ENCODE measurements at places on chromosomes 11 and 22. TPM values are rescaled to one million over a fixed set of nuclear protein-coding genes. Genes with fewer than 3 reads are reported as not detected.

- DNase-seq = peak; percentile 41
Measured at GRCh38 chr11:46418751-46419150, 27.2 kb upstream of the CHRM4 start.

SMC1B gene
- 0.09 TPM for total RNA-seq

GRCh38 chr11:36034551-36035331 lies 90.9 kb downstream of the LDLRAD3 start:
- no peak for DNase-seq

KDM4E gene
- total RNA-seq = not detected

SYTL2 gene
- 34.1 TPM for total RNA-seq

OR52A1 gene
- not detected for total RNA-seq

DNA sequence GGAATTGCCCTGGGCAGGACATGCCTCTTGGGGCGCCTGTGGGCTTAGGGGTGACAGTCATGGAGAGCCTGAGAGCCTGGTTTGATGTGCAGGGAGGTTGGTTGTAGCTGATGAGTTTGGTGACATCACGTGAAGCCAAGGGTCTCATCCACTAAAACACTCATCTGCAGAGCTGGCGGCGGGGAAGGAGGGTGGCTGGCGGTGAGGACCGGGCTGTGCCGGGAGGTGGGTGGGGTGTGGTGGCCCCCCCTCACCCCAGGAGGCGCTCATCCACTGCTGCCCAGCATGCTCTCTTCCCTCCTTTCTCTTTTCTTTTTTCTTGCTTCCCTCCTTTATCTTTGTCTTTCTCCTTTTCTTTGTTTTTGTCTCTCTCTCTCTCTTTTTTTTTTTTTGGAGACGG lies 49.0 kb downstream of the GRAMD4 start:
- no peak for DNase-seq

SMIM35 gene
- not detected for total RNA-seq

DNA sequence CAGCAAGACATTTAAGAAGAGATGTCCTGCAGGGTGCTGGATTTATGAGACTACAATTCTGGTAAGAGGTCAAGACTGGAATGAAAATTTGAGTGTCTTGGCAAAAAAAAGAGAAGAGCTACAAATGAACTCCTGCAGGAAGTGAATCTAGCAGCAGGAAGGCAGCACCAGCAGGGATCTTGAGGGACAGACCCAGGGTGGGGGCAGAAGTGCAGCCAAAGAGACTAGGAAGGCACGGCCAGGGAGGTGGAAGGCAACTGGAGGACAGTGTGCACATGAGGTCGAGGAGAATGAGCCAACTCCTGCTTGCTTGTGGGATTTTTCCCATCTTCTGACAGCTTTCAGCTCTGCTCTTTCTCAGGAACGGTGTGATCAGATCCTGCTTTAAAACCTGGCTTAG lies 263.2 kb downstream of the BUD13 start:
- no peak for DNase-seq

DNA sequence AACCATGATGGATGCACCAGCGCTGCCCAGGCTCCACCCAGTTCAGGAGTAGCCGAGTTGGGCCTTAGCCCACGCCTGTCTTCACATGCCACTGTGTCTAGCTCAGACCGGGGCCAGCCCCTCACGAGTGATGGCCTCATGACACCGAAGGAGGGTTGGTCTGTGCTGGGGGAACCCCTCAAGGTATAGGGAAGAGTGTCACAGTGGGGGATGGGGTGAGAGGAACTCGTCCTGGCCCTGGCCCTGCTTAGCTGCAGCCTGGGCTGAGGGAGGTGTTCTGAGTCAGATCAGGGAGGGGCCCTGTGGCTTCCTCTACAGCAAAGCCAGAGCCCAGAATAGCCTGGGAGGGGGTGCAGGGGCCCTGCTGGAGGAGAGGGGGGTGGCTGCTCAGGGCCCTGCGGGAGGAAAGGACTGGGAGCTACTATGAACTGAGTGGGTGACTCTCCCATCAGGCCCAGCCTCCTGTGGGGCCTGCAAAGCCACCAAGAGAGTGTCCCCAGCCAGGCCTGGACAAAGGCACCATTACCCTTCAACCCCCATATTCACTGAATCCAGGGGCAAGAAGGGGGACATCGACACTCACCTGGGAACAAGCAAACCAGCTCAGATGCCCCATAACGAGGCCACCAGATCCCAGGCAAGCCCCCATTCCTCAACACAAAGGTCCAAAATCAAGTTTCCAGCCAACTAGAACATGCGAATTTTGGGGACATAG lies 41.2 kb downstream of the IGLL5 start:
- DNase-seq = no peak

- no peak for DNase-seq
Measured at GRCh38 chr11:93686226-93686625, 24.7 kb downstream of the CEP295 start.

DNA sequence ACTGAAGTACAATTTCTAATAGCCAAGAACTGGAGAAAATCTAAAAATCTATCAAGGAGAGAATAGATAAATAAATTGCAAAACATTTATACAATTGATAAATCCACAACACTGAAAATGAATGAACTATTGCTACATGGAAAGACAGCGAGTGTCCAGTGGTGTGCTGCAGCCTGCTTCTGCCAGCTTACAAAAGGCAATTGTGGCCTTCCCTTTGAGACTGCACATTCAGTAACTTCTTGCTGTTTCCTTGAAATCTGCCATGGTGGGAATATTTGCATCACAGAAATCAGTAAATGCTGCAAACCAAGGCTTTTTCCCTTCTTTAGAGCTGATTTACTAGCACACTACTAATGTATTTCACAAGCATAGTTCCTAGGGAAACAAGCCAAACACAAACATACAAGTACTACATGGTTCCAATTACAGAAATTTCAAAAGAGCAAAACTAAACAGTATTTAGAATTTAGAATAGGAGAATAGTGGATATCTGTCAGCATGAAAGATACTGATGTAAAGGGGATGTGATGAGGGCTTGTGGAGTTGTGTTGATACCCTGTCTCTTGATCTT lies 76.9 kb upstream of the TRIM77 start:
- DNase-seq = no peak

TMA7B gene
- total RNA-seq = not detected

DNA sequence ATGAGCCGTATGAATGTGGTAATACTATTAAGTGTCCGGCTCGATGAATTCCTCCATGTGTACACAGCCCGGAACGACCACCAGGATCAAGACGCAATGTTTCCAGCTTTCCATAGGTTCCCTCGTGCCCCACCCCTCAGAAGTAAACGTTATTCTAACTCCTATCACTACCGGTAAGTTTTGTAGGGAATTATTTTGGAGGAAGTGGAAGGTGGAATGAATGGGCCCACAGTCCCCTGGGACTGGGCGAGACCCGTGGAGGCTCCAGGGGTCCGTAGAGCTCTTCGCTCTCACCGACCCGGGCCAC lies 720 bp upstream of the FAR1 start:
- DNase-seq = no peak

USH1C gene
- total RNA-seq = 0.24 TPM

LRRC74B gene
- total RNA-seq = not detected

LRRC51 gene
- 10.5 TPM for total RNA-seq

GRCh38 chr11:60169264-60169915 lies 13.5 kb downstream of the MS4A6A start:
- DNase-seq = peak; percentile 22

- DNase-seq = peak; percentile 76
Measured at GRCh38 chr11:116379185-116379828, 393.5 kb downstream of the BUD13 start.

DNA sequence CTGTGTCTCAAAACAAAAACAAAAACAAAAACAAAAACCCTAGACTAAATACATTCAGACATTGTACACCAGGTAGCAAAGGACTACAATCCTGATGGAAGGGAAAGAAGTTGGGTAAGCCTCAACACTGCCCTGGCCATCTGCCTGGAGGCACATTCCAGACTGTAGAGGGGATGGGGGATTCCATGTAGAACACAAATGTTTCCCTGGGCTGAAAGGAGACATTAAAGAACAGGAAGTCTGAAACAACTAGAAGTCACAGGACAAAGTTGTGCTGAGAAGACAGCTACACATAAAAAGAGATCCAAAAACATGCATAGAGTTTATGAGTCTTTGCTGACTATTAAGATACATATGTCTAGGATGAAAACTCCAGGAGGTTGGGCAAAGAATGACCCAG lies 83.9 kb downstream of the RRAS2 start:
- no peak for DNase-seq

DNA sequence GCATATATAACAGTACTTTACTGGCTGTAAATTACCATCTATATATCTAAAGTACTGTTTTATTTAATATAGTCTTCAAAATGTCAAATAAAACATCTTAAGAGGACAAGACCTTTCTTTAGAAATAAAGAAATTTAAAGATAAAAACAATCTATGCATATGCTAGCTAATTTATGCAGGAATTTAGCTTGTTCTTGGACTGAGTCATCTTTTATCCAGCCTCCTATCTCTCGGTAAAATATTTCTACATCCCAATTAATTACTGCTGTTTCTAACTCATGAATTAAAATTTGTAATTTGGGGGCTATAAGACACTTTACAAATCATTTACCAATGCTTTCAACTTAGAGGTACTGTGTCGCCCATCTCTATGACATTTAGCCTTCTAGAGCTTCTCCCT lies 72.8 kb upstream of the DDI1 start:
- DNase-seq = no peak

DNA sequence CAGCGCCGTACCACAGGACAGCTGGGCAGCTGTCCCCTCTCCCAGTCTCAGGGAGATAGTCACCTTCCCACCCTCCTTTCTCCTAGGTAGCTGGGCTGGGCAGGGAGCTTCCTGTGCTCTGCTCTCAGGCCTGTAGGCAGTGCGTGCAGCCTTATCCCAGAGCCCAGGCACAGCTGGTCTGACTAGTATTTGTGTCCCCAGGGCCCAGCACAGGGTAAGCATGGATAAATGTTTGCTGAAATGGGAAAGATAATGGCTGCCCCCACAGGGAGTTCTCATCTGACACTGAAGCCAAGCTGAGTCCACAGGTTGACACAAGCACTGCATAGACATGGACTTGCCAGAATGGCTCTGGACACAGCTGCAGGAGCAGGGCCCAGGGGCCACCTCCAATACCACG lies 9.8 kb downstream of the SLC15A3 start:
- no peak for DNase-seq

DNA sequence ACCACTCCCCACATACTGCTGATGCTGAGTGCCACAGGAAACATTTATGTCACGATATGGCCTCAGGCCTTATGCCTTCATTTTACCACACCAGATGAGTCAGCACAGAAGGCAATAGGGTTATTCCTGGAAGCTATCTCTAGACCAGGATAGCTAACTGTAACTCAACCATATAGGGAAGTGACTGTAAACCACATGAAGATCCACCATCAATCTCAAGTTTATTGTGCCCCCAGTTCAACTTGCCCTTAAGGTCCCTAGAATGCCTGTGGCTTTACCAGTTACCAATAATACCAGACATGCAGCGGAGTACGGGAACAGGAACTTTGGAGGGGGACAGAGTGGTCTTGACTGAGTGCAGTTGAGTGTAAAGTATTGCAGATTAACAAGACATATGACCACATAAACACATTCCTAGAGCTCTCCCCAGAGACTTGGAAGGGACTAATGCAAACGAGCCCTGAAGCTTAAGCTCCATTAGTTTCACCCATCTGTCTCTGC lies 180.9 kb downstream of the KIF18A start:
- no peak for DNase-seq

DNA sequence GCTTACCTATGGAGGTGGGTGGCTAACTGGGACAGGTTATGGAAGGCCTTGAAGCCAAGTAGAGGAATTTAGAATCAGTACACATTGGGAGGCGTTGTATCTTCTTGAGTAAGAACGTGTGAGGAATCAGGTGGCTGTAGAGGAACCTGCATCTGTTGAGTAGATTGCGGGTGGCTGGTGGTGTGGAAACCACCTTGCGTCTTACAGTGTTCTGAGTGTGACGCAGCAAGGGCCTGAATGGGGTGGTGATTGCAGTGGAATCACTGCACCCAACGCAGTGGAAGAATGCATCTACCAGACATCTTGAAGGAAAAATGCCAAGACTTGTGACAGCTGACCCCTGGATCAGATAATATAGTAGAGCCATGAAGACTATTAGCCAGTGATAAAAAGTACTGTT lies 110.8 kb upstream of the NNMT start:
- no peak for DNase-seq

- no peak for DNase-seq
Measured at GRCh38 chr11:133362916-133363315, 169.4 kb downstream of the OPCML start.

DNA sequence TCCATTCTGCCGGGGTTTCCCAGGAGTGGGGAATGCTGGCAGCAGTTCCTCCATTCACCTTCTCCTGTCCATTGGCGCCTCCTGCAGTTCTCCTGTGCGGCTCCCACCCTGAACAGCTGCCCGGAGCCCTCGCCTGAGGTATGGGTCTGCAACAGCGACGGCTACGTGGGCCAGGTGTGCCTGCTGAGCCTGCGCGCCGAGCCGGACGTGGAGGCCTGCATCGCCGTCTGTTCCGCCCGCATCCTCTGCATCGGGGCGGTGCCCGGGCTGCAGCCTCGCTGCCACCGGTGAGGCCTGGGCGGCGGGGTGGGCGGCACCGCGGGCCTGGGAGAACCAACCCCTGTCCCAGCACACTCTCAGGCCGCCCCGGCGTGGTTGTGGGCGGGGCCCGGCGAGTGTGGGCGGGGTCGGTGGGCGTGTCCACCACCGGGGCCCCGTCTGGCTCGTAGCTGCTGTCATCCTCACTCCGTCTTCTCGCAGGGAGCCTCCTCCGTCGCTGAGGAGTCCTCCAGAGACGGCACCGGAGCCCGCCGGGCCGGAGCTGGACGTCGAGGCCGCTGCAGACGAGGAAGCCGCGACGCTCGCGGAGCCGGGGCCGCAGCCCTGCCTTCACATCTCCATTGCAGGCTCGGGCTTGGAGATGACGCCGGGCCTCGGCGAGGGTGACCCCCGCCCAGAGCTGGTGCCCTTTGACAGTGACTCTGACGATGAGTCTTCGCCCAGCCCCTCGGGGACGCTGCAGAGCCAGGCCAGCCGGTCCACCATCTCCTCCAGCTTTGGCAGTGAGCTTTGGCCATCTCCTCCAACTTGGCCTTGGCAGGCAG lies 14.0 kb upstream of the RELT start:
- peak; percentile 90 for DNase-seq

MUC5B gene
- not detected for total RNA-seq

TPH1 gene
- 0.24 TPM for total RNA-seq

GRCh38 chr11:74279256-74279655 lies 32.2 kb downstream of the P4HA3 start:
- no peak for DNase-seq

GRCh38 chr11:45551191-45551713 lies 114.2 kb downstream of the CHST1 start:
- peak; percentile 52 for DNase-seq

DNA sequence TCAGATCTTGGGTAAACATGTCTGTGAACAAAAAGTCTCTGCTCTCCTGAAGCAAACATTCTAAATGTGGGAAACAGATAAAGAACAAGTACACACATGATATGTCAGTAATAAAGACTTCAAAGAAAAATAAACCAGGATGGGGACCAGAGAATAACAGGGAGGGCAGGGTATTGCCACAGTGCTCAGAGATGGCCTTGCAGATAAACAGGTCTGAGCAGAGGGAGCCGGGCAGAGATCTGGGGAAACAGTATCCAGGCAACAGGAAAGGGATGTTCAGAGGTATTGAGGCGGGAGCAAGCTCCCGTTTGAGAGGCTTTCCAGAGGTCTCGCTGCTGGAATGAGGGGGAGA lies 2.9 kb downstream of the CCDC86 start:
- DNase-seq = no peak

SLC22A8 gene
- total RNA-seq = not detected
